Activated CD4-positive, alpha-beta T cell treated with anti-CD3 and anti-CD28 coated beads, Interleukin-2, amount 50 U/mL, for 16 hours (primary cell): ENCODE measurements at places on chromosomes 12 and 14.

GRCh38 chr12:106130474-106131113 is 8.2 kb downstream of the NUAK1 start:
- no peak for DNase-seq

GRCh38 chr12:28033538-28033915 is 61.0 kb upstream of the PTHLH start:
- DNase-seq: no peak

- DNase-seq: no peak
These were observed 8.1 kb upstream of the GLRX5 start for GRCh38 chr14:95526483-95527386.

- no peak for DNase-seq
These were observed 199.6 kb upstream of the OTX2 start for GRCh38 chr14:57009585-57010515.

DNA sequence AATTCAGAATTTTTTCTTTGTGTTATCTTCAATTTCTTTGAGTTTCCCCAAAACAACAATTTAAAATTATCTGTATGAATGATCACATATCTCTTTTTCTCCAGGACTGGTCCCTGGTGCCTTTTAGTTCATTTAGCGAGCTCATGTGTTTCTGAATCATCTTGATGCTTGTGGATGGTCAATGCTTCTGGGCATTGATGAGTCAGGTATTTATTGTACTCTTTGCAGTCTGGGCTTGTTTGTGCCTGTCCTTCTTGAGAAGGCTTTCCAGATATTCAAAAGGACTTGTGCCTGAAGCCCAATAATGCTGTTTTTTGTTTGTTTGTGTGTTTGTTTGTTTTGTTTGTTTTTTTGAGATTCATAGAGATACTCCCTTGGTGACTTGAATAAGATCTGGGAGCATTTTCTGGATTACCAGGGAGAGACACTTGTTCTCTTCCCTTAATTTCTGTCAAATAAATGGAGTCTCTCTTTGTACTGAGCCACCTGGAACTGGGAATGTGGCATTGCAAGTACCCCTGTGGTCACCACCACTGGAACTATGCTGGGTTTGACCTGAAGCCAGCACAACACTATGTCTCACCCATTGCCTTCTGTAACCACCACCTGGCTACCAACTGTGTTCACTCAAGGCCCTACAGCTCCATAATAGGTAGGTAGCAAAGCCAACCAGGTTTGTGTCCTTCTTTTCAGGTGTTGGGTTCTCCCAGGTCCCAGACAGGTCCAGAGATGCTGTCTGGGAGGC is 56.3 kb downstream of the SLC6A15 start:
- no peak for DNase-seq

DNA sequence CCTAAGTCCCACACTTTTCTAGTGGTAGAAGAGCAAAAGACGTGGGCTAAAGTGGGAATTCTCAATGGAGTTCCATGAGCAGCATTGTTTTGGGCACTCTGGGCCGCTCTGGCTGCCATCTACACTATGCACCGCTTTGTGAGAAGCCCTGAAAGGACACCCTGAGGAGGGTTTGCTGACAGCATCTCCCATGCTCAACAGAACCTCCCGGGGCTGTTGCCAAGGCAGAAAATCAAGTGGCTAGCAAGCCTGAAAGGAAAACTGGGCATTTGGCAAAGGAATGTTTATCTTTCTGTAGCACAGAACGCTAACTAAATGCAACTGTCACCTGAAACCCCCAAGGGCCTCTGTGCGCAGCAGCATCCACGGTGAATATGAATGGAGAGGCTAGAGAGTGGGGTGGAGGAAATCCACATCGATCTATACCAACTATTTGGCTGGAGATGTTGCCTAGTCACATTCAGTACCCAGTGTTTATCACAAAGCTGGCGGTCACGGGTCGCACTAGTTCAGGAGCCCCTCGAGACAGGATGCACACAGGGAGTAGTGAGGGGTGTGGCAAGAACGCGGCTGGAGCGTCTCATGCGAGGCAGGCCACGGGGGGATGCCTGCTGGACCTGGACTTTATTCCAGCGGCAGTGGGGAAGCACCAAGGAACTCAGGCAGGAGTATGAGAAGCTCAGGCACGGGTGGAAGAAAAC is 14.2 kb downstream of the APPL2 start:
- DNase-seq: no peak

- no peak for DNase-seq
These were observed 73.6 kb upstream of the SOX5 start for GRCh38 chr12:24023081-24023480.

- no peak for DNase-seq
These were observed 7.4 kb downstream of the FOXN4 start for GRCh38 chr12:109301643-109302168.
